Esophagus squamous epithelium (tissue), 5 donors: ENCODE measurements at places on chromosomes 3 and 15. TPM values are rescaled to one million over a fixed set of nuclear protein-coding genes. Genes with fewer than 3 reads are reported as not detected.

DNA sequence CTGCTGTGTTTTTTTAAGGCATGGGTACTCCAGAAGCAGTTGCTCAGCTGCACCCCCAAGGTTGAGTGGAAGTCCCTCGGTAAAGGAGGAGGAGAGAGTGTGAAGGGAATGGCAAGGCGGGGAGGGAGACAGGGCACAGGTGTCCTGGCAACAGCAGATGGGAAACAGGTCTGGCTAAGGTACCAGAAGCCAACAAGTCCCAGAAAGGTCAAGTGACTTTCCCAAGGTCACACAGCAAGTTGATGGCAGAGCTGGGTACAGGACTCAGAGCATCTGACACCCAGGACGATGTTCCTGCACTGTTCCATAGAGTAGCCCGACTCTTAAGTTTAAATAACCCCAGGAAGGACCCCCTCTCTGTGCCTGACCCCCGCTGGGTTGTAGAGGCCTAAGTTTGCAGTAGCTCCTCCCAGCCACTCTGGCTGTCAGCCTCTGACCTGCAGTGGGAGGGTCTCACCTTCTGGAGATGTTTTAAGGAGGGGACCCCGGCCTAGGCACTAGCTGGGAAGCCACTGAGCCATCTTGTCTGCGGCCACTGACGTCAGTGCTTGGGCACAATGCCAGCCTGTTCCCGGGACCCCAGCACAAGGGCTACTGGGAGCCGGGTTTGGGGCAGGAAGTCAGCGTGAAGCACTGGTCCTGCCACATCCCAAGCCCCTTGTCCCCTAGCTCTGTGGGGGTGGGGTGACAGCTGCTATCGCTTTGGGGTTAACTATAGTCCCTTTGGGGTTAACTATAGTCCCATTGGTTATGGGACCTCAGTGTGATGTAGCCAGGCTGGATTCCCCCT lies 10.5 kb downstream of the CSK start:
- DNase-seq = no peak

IL12A gene
- total RNA-seq = 12.2 TPM

GRCh38 chr15:80887148-80887547 lies 102.5 kb downstream of the MESD start:
- no peak for DNase-seq

DNA sequence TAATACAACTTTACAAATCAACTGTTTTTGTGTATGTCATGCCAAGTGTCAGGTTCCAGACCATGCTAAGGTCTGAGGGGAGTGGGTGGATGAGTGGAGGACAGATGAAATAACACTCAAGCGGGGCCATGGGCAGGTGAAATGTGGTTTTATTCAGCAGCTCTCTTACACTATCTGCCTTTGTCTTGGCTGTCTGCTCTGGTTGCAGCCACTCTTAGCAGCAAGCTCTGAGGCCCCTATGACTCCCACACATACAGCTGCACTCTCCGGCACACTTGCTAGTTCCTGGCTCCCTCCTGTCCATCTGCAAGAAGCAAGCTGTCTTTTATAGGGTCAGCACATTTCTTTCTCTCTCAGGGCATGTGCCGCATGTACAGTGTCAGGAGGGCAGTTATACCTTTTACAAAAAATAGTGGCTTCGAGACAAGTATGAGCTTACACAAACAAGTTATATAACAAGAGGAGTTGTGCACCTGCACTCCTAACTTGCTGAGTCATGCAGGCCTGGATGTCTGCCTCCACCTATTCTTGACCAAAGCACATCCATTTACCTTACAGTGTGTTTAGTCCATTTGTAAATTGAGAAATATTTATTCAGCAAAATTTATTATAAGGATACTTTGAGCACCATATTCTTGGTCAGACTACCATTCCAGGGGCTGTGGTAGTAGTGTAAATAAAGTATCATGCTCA lies 683.7 kb upstream of the CBLB start:
- DNase-seq = no peak

DNA sequence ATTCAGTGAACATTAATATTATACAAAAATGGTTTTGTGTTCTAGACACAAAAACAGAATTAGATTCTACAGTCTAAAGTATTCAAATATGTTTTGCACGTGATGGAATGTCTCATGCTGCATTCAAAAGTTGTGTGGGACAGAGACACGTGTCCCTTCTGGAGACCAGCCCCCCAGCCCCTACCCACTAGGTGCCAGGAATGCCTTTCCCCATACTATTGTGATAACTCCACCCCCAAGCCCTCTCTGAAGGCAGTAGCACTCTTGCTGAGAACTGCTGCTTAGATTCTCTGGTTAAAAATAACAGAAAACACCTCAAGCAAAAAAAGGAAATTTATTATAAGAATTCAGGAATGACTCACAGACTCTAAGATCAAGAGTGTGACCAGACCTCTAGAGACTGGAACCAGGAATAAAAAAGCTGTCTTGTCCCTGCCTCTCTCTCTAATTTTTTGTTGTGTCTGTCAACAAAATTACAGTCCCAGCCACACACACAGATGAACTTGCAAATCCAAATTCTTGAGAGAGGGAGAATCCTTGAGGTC lies 57.7 kb downstream of the PXYLP1 start:
- no peak for DNase-seq

GRCh38 chr15:98671060-98672008 lies 23.0 kb downstream of the IGF1R start:
- no peak for DNase-seq

DNA sequence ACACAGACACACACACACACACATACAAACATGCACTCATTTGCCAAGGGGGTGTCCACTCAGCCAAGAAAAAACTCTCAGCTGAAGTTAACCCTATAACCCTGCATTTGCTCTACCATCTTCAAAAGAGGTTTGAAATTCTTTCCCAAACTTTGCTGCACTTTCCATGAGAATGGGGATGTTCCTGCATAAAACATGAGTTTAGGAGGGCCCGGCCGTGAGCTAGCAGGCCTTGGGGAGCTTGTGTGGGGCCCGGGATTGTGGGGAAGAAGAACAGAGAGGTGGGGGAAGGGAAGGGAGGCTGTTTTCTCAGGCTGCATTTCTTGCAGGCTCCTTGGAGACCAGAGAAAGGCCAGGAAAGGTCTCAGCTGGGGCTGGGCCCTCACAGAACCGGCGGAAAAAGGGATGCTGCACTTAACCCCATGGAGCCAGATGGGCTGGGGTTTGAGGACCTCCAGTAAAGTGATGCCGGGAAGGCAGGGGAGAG lies 40.8 kb downstream of the SEMA5B start:
- no peak for DNase-seq

DNA sequence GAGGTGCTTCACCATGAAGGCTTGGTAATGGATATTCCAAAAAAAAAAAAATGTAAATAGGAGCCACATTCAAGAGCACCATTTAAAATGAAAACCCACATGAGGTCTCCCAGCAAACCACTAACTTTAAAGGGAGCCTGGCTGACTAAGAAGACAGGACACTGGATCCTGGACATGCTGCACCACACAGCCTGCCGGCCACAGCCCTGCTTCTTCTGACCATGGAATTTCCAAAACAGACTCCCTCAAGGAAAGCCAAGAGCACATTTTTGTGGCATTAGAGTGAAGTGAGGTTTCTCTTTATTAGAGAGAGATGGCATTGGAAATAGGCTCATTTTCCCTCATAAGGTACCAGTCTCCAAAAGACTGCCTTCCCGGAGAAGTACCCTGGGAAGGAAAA lies 113.9 kb downstream of the RORA start:
- DNase-seq = no peak

- DNase-seq = no peak
These were observed 3.5 kb upstream of the PLA2G4E start for GRCh38 chr15:42024303-42024702.

DNA sequence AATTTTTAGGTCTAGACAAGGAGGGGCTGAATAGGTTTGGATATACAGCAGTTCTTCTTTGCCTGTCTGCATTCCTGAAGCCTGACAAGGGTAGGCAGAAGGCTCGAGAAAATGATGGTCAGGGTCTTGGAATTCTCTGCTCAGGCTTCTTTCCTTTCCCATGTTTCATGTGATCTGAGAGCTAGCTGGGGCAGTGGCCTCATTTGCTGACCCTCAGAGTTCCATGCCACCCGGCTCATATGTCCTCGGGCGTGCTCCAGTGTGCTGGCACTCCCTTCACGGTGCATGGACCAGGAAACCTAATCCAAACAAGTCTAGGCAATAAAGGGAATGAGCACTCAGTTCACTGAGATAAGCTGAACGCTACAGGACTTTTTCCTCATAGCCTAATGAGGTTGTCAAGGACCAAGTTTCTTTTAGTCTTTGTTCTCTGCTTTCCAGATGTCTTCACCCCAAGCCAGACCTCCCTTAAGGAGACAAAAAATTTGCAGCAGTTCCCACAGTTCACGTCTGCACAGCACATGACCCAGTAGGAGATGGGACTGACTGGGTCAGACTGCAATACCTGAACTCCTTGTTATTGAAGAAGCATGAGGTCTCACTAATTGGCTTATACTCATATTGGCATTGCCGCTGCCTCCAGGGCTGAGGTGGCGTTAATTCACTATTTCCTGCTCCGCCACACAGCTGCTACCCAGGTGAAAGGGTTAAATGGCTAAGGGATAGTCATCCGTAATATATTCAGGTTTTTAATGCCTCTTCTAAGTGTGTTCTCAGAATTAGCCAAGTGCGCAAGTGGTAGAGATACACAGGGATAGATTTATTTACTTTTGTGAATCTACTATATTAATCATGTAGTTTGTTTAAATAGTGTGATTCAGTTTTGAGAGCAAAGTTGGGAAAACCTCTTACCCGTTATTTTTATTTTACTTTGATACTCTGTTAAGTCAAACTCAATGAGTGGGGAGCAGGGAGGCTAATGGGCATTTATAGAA lies 15.3 kb upstream of the RTP4 start:
- no peak for DNase-seq

MEGF11 gene
- total RNA-seq = not detected

TGM5 gene
- total RNA-seq = 6.7 TPM

HRG gene
- total RNA-seq = not detected

GRCh38 chr3:24958910-24959447 lies 464.3 kb upstream of the THRB start:
- no peak for DNase-seq

- no peak for DNase-seq
These were observed 97.2 kb upstream of the TJP1 start for GRCh38 chr15:29919380-29919881.

TRPM1 gene
- not detected for total RNA-seq

- no peak for DNase-seq
These were observed 22.9 kb upstream of the STRIT1 start for GRCh38 chr3:155316426-155316825.

- DNase-seq = no peak
These were observed 182.3 kb downstream of the OR4M2 start for GRCh38 chr15:22262613-22263020.

- no peak for DNase-seq
These were observed 109.7 kb upstream of the GALNT15 start for GRCh38 chr3:16064642-16065414.

SI gene
- total RNA-seq = not detected

- no peak for DNase-seq
These were observed 170.5 kb downstream of the KCNAB1 start for GRCh38 chr3:156290924-156291271.

DNA sequence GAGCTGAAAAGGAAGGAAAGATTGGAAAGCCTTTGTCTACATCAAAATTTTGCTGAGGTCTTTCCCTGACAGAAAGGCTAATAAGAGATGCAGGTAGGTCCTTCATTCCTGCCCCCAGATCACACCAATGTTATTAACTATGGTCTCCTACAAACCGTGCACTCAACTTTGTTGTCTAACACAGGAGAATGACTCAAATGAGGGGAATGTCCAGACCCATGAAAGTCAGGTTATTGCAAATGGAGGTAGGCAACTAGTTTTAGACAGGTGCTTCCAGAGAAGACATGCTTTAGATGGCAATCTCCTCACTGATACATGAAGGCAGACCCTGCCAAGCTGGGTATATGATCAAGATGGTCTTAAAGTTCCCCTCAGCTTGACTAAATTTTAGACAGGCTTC lies 51.0 kb downstream of the NFKBIZ start:
- DNase-seq = no peak

GRCh38 chr3:185399737-185400667 lies 37.1 kb downstream of the MAP3K13 start:
- no peak for DNase-seq

- no peak for DNase-seq
These were observed 28.7 kb downstream of the ZNF385D start for GRCh38 chr3:21722301-21722700.

SNX22 gene
- not detected for total RNA-seq

GRCh38 chr15:85514413-85514812 lies 134.0 kb downstream of the AKAP13 start:
- no peak for DNase-seq

GRCh38 chr15:68303560-68304436 lies 26.3 kb downstream of the FEM1B start:
- DNase-seq = no peak

GRCh38 chr3:149736175-149736952 lies 15.9 kb downstream of the COMMD2 start:
- no peak for DNase-seq

GRCh38 chr15:80003934-80004472 lies 33.0 kb upstream of the BCL2A1 start:
- DNase-seq = no peak

GRCh38 chr3:23949784-23950183 lies 4.7 kb downstream of the NR1D2 start:
- DNase-seq = no peak

DNA sequence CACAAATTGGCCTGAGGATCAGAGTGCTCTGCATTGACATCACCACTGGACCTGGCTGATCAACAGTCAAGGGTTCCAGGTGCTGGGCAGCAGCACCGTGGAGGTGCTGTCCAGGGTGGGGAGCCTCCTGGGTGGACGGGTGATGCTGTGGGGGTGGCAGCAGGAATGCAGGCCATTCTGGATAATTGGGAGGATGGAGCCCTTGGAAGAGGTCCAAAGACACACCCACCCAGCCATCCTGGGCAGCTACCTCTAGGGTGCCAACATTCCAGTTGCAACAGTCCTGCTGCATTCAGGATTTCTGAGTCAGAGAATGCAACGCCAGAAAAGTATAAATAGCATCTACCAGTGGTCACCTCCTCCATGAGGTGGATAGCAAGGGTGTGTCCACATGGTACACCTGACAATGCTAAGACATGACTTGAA lies 26.8 kb downstream of the STARD5 start:
- no peak for DNase-seq

DNA sequence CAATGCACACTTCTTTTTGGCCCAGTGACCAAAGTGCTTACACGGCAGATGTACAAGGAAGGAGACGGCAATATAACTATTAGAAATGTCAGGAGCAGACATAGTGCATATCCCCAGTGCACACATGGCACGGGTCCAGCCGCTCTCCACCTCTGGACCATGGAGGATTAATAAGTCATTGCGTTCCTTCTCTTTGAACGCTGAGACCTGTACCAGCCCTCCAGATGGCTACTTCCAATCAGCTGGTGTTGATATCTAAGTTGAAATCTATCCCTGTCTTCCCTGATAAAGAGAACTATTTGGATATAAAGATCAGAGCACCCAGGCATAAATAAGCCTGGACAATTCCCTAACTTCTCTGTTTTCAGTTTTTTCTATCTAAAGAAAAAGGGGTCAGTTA lies 212.5 kb downstream of the CADPS start:
- DNase-seq = no peak

RBMS3 gene
- 0.57 TPM for total RNA-seq
